ENCODE measurements at places on chromosomes 16 and 17. TPM values are rescaled to one million over a fixed set of nuclear protein-coding genes. Genes with fewer than 3 reads are reported as not detected.
A peak's percentile ranks its signal among the peaks of the same experiment; 100 is the strongest.

- DNase-seq = no peak
Observed at GRCh38 chr16:68492151-68492542, 43.8 kb upstream of the SMPD3 start.

- no peak for DNase-seq
Observed at GRCh38 chr17:66637491-66637890, 197.4 kb upstream of the CACNG5 start.

DNA sequence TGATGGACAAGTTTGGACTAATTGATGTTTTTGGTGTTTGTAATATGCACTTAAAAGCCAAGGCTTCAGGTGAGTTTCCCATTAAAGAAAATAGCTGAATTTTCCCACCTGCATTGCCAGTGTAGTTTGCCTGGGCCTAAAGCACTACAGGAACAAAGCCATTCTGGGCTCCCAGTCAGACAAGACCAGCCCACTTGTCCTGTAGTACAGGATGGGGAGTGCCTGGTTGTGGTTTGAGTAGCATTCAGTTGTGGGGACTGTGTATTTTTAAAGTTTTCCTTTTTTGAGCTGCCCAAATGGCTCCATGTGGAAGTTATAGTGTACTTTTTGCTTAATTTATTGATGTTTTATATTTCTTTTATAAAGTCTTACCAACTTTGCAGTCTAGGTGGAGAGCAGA lies 91.7 kb downstream of the TANGO6 start:
- no peak for DNase-seq

- no peak for DNase-seq
Observed at GRCh38 chr16:56388209-56388608, 37.1 kb downstream of the AMFR start.

DNA sequence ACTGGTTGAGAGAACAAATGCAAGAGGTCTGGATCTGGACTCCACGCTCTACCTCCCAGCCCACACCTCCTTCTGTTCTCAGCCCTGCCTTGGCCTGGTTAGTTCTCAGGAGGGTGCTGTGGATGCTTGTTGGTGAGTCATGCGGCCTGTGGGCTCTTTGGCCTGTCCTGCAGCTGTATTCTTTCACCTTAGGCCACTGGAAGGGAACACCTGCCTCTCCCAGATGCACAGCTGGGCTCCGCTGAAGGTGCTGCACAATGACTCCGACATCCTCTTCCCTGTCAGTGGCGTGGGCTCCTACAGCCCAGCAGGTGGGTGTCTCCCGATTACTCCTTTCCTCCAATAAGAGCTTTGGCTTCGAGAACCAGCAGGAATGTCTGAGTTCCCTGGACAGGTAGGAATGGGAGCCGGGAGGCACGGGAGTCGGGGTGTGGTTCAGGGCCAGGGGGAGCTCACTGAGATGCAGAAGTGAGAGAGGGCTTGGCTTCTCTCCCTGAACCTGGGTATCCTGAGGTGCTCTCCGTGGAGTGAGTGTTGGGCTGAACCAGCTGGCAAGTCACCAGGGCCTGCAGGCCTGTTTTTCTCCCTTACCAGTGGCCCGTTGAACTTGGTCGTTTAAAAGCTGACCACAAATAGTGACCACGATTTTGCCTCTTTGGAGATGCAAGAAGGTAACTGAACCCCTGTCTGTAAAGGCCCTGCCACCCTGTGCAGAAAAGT lies 85.0 kb downstream of the SNX29 start:
- DNase-seq = no peak

DNA sequence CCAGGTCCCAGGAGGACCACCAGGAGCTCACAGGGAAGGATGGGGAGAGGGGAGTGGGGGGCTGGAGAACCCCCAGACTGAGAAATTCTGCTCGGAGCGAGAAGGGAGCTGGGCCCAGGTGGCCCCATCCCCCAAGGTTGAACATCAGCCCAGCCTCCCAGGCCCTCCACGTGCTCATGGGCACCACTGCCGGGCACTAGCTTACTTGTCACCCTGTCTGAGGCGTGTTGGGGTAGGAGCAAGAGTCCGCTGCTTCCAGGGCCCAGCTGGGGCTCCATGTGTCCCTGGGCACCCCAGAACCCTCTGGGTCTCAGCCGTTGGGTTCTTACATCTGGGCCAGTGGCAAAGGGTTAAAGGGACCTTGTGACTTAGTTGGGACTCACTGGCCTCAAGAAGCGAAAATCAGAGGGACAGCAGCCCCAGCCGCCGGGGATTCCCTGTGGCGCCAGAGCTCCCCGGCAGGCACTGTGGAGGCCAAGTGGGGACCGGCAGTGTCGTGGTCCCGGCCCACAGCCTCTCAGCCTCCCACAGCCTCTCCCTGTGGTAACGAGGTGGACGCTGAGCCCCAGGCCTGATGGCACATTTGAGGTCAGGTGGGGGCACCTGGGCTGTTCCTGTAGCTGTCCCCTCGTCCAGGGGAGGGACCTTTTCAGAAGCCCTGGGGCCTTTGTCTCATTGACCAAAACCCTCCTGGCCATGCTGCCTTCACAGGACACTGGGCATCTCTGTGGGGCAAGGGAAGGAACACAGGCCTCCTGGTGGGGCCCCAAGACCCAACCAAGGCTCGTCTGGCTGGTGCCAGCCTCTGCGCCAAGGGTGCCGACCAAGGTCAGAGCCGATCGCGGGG lies 33.7 kb upstream of the CDH15 start:
- DNase-seq = no peak

DNA sequence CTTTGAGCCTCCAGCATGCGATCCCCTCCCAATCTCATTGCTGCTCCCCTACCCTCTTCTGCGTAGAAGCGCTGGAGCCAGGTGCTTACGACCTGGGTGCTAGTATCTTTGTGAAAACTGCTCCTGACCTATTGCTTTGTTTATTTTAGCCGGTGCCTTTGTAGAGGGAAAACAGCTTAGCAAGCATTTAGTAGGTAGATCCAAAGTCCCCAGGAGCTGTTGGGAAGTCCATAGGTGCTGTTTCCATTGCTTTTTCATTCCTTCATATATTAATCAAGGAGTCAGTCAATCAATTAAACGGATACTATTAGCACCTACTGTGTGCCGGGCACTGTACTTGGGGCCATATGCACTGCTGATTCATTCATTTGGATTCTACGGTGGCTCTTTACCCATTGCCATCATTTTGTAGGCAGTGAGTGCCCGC lies 497.6 kb downstream of the WWOX start:
- no peak for DNase-seq

DNA sequence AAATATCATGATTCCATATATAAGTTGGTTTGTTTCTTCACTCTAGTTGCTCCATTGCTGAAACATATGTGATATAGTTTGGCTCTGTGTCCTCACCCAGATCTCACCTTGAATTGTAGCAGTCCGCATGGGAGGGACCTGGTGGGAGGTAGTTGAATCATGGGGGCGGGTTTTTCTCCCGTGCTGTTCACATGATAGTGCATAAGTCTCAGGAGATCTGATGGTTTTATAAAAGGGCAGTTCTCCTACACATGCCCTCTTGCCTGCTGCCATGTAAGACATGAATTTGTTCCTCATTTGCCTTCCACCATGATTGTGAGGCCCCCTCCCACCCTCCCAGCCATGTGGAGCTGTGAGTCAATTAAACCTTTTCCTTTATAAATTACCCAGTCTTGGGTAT lies 915.5 kb downstream of the KCNJ2 start:
- DNase-seq = no peak

DNA sequence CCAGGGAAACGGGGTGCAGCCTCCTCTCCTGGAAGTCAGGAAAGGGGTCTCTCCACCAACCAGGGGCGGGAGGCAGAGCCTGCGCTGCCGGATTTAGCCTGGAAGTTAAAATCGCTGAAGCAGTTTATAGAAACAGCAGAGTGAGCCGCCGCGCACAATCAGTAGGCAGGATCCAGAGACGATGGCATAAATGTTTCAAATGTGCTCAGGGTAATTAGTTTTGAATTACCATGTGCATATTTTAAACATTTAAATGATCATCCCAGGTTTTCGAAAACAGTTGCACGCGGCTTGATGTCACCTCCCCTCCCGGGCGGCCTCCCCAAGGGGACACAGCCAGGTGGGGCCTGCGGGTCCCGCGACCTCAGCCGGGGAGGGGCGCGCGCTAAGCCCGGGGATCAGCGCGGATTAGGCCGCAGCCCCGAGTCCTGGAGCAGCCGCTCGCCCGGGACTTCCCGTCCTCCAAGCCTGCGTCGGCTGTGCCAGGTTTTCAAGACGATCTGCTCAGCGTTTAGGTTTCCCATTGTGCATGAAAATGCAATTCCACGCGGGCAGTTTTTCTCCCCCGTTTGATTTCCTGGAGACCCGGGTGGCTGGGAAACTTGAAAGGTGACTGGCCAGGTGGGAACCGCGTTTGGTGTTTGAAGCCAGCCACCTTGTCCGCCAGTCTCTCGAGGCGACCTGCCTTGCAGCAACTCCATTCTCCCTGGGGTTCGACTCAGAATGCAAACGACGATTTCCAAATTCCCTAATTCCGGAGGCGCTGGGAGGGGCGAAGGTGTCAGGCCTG lies 78.3 kb downstream of the RPA1 start:
- peak; percentile 72 for DNase-seq

GRCh38 chr17:36104701-36105181 lies 1.1 kb downstream of the CCL4 start:
- no peak for DNase-seq

GRCh38 chr16:25868706-25869370 lies 177.1 kb downstream of the HS3ST4 start:
- no peak for DNase-seq

DNA sequence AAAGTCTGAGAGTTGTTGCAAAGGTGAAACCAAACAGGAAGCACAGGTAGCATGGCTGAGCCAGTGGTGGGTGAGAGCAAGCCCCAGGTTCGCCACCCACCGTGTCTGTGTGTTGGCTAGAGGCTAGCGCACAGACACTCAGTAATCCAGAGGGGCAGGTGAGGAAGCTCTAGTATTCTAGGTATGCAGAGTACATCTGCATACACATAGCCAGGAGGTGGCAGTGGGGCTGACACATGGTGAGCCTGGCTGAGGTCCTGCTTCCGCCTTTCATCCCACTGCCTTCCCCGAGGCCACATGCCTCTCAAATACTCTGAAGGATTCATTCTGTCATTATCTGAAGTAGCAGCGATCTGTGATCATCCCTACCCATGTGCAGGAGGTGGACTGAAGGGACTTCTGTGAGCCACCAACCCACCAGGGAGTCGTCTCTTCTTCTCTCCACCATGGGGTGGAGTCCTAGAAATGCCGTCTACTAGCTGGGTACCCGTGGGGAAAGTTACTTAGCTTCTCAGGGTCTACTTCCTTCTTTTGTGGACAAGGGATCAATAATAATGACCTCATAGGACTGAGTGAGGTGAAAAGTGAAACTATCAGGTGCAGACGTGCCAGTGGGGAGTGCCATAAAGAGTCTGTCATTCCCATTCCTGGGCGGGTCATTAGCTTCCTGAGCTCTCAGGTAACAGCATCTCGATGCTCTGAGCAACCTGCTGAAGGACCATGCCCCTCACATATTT lies 36.0 kb upstream of the ICAM2 start:
- DNase-seq = peak; percentile 77

- peak; percentile 42 for DNase-seq
Observed at GRCh38 chr17:5019475-5019956, 15.7 kb downstream of the SLC52A1 start.

GRCh38 chr16:48942996-48943395 lies 333.0 kb upstream of the N4BP1 start:
- DNase-seq = no peak

DNA sequence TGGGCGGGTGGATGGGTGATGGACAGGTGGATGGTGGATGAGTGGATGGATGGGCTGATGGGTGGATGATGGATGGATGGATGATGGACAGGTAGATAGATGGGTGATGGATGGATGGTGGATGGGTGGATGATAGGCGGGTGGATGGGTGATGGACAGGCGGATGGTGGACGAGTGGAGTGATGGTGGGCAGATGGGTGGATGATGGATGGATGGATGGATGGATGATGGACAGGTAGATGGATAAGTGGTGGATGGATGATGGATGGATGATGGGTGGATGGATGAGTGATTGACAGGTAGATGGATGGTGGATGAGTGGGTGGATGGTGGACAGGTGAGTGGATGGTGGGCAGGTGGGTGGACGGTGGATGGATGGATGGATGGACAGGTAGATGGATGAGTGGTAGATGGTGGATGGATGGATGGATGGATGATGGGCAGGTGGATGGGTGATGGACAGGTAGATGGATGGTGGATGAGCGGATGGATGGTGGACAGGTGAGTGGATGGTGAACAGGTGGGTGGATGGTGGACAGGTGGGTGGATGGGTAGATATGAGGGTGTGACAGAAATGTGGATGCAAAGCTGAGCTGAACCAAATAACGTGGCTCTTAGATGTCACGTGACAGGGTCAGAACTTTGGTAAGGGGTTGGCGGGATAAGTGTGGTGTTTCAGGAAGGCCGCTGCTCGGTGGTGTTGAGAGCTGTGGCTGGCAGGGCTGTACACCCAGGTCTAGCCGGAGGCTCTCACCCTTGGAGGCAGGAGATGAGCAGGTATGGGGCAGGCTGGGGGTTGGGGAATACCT lies 234.3 kb upstream of the CIBAR2 start:
- DNase-seq = no peak

DNA sequence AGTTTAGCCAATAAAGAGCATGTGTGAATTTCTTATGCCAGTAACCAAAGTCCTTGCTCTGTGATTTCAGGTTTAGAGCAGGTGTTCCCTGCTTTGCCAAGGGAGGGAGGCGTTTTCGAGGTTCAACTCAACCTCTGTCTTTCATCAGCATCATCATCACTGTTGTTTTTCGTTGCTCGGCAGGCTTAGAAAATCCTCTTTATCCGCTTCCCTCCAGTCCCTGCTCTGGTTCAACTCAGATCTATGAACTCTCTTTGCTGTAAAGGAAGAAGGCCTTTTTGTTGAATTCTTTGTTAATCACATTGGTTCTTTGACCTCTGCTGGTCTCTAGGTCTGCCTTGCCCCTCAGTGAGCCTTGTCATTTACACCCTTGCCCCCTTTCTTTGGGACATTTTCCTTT lies 243.9 kb upstream of the RBFOX1 start:
- no peak for DNase-seq

DNA sequence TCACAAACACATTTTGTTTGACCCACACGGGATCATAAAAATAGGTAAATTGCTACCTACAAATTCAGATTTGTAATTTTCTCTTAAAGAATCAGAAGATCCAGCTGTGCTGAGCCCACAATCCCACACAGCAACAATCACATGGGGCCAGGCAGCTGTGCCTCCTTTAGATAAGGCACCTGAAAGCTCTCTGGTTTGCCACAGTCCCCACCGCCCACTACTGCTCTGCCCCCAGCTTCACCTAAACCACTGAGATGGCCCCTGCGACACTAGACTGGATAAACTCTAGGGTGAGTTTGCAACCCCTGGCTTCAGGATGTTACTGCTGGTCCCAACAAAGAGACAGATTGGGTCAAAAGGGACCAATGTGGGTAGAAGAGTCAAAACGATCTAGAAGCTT lies 96.8 kb downstream of the GSG1L start:
- no peak for DNase-seq

The C16orf74 gene
- polyA plus RNA-seq = 19.1 TPM

The KRTAP2-2 gene
- polyA plus RNA-seq = not detected

The CTRB2 gene
- not detected for polyA plus RNA-seq

The FOXC2 gene
- 0.14 TPM for polyA plus RNA-seq

The WFIKKN2 gene
- polyA plus RNA-seq = not detected

The ACSF3 gene
- 11.3 TPM for polyA plus RNA-seq

The TEPSIN gene
- polyA plus RNA-seq = 5.5 TPM

The CCDC40 gene
- polyA plus RNA-seq = 7.6 TPM
